NCI-H82 (cell line): ENCODE measurements at places on chromosomes 5 and 9.
A peak's percentile ranks its signal among the peaks of the same experiment; 100 is the strongest.

DNA sequence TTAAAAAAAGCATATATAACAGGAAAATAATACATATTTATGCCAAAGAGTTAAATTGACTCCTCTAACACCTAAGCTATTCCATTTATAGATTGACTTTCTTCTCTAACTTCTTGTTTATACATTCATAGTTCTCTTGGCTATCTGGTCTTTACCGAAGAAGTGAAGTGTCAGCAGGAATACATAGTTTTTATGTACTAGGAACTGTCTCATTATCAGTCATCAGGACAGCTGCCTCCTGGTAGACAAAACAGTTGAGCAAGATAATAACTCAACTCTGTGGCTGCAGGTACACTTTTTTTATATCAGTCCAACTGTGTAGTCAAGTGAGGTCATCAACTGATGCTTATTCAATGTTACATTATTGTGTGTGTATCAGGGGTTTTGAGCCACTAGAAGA lies 1436.0 kb upstream of the NUDT12 start:
- DNase-seq = no peak

DNA sequence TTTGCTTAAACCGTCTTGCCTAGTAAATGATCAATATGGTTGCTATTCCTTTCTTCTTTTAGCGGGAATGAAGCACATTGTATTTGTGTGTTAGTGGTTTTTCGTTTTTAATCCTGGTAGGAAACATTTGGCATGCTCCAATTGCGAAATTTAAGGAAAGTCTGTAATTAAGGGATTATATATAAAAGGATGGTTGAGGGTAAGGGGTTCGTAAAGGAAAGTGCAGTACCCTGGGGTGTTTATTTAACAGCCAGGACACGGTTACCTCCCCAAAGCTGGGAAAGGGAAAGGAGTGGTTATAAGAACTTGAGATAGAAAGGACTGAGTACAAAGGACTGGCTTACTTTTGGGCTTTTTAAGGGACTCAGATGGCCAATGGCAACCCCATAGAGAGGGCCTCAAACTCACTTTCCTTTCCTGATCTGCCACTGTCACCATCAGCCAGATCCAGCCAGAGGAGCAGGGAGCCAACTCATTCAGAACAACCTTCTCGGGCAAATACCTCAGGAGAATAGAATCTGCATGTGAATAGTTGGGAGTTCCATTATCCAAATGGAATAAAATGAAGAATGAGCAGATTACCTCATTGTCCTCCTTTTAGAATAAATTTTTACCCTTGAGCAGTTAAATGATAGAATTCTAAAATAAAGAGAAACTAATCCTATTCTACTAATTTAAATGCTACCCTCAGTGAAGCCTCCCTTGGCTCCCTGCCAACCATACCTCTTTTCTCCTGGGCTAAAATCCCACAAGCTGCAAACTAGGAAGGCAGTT lies 117.7 kb downstream of the SNCAIP start:
- DNase-seq = peak; percentile 68

DNA sequence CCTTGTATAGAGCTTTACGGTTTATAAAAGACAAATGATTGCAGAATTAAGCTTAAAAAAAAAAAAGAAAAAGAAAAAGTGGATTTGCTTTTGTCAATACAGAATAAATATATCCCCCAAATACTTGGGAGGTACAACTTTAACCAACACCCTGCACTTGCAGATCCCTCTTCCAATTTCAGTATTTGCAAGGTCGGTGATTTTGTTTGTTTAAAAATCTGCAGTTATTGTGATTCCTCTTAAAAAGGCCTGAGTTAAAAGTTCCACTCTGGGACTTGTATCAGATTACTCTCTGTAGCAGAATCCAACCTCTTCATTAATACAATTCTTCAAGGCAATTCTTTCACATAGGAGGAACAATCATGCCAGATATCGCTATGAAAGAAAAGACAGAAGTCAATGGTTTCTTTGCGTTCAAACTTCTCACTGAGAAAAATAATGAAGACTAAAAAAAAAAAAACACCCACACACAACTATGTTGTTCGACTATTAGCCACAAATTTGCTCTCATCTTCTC lies 400.9 kb downstream of the EBF1 start:
- no peak for DNase-seq

GRCh38 chr9:109520475-109521132 lies 22.5 kb upstream of the PTPN3 start:
- peak; percentile 89 for DNase-seq

DNA sequence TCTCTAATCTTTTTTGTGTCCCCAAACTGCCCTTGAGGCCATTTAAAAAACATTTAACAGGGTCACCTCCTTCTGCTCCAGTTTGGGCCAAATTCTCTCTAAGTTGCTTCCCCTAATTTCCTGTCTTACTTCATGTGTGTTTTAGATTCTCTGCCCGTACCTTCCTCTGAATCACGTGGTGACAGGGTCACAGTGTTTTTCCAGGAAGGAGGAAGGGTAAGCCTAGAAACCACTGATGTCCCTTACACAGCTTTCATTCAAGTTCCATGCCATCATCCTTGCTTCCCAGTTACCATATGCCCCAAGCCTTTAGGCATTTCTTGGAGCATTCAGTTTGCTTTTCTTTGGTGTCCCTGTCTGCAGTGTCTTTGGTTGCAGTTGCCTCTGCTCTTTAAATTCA lies 42.4 kb upstream of the MACIR start:
- no peak for DNase-seq

DNA sequence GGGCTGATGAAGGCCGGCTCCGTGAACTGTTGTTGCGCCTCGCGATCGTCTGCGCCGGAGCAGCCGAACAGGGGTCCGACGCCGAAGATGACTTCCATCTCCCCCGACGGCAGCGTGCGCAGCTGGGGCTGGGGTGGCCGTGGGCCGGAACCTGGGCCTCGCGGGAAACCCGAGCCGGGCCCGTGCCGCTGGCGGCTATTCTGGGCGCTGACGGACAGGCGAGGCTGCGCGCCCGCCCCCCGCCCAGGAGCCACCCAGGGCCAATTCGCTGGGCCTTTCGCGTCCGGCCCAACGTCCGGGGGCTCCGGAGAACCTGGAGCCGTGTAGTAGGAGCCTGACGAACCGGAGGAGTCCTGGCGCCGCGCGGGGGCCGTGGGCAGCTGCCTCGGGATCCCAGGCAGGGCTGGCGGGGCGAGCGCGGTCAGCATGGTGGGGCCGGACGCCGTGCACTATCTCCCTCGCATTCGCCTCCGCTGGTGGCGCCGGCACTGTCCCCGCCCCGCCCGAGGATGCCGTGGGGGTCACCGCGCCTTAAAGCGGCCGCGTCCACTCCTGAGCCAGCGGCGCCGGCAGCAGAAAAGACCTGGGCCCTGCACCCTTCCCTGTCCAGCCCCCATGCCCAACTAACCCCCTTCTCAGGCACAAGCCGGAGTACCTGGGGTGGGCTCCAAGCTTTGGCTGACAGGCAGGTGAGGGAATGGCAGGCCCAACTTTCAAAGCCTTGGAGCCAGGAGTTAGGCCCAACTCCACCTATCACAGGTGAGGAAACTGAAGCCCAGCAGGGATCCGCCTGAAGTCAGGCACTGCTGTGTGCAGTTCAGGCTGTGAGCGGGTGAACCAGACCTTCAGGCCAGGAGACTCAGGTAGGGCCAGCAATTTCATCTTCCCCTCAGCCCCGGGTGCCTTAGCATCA lies at the start of gene PROB1:
Gene PROB1, minus strand, starts transcription at position 451 of the 913 bp plus-strand sequence. Its CDS starts 23 bp downstream, at position 428.
- no peak for DNase-seq

- no peak for DNase-seq
Observed at GRCh38 chr5:134543820-134544614, 18.5 kb downstream of the JADE2 start.

DNA sequence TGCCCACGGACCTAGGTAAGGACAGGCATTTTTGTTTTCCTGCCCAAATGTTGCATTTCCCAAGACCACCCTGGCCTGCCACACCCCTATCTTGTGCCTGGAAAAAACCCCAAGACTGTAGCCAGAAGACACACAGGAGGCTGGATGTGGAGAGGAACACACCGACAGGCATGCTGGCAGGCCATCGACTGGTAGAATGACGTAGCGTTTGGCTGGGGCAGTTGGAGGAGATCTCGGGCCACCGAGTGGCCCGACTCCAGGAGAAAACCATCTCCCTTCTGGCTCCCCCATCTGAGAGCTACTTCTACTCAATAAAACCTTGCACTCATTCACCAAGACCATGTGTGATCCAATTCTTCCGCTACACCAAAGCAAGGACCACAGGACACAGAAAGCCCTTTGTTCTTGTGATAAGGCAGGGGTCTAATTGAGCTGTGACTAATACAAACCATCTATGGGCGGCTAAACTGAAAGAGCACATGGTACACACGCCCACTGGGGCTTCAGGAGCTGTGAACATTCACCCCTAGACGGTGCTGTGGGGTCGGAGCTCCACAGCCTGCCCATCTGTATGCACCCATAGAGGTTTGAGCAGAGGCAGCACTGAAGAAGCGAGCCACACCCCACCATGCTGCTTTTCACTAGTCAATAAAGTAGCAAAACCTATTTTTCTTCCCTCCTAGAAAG lies 38.9 kb upstream of the N4BP3 start:
- DNase-seq = peak; percentile 10

- no peak for DNase-seq
Observed at GRCh38 chr5:57493034-57493433, 10.4 kb upstream of the ACTBL2 start.

GRCh38 chr9:19430201-19430760 lies 21.5 kb downstream of the ACER2 start:
- DNase-seq = no peak

DNA sequence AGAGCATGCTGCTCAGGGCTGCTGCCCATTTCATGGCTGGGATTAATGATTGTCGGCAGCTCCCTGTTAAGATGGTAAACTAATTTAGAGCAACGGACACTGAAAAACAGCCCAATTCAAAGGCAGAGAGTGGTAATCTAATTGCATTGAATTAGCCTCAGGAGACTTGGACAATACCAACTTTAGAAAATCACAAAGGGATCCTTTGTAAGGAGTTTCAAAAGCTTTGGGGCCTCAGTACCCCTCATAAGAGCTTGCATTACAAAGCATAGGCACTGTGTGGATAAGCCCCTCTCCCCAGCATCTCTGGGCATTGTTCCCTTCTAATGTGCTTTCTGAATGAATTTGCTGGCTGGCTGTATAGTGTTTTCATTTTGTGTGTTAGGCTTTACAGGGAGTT lies 6.7 kb downstream of the GLRA1 start:
- peak; percentile 64 for DNase-seq

- DNase-seq = no peak
Observed at GRCh38 chr5:151656311-151656710, 30.4 kb downstream of the SPARC start.

DNA sequence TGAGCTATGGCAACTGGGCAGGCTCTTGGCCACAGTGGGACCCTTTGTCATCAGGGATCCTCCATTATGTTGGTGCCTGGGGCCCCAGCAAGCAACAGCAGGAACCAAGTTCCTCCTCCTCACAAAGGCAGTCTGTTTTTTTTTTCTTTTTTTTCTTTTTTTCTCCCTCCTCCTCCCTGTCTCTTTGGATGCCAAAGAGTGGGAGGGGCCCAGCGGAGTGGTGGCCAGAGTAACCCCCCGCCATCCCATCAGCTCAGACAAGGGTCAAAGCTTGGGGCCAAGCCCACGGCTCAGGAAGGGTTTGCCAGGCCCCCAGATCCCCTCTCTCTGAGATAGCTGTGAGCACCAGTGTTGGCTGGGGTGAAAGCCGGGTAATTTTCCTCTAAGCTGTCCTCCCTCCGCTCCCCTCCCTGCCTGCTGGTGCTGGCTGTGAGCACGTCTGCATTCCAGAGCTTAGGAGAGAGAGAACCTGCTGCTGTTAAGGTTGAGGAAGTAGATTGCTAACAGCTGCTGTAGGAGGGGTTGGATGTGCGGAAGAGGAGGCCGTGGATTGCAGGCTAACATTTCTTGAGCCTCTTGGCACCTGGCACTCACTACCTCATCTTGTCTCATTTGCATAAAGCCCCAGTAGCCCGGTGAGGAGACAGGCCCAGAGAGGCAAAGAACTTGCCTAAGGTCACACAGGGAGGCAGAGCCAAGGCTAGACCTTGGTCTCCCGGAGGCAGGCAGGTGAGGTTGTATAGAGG lies 21.2 kb downstream of the GSN start:
- DNase-seq = peak; percentile 89

DNA sequence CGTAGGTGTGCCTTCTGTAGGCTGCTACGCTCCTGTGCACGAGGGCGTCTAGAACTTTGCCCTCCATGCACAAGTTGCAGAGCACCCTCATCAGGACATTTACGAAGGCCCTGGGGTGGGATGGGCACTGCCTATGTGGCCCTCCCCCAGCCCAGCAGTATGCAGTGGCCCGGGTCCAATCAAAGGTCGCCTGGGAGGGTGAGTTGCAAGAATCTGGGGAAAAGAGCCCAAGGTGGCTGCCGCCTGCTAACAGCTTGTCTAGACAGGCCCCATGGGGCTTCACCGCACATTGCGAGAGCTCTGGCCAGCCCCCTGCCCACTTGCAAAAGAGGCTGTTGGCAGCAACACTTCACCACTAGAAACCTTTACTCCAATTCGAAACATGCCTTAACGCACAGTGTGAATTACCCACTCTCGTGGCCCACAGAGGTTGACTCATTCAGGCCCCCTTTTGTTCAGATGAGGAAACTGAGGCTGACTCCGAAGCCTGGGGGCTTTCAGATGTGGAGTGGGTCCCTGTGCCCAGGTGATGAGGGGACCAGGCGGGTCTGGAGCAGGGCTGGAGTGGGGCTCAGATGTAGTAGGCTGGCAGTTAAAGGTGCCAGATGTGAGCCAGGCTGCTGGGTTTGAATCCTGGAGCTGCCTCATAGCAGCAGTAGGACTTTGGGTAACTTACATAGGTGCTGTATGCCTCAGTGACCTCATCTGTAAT lies 31.8 kb upstream of the IL17B start:
- DNase-seq = no peak

- DNase-seq = no peak
Observed at GRCh38 chr5:69271376-69271775, 36.7 kb downstream of the CDK7 start.

DNA sequence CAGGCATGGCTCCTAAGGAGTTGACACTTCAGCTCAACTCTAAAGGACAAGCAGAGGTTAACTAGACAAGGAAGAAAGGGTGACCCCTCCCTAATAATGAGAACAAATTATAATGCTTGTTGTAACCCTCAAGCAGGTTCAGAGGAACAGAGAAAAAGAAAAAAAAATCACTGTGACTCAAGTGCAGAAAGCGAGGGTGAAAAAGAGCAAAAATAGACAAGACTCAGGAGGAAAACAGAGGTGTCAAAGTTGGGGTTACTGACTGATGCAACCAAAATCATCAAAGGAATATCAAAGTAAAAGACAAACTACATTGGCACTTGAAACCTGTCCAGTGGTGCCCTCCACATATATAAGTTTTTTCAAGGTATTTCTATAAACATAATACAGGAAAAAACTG lies 28.4 kb downstream of the FBXW11 start:
- no peak for DNase-seq

DNA sequence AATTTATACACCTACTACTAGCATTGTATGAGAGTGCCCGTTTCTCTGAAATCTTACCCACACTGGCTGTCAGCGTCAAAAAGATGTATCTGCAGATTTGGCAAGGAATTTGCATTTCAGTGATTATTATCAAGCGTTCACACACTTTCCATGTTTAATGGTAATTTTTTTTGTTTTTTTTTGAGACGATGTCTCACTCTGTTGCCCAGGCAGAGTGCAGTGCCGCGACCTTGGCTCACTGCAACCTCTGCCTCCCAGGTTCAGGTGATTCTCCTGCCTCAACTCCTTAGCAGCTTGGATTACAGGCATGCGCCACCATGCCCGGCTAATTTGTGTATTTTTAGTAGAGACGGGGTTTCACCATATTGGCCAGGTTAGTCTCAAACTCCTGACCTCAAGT lies 14.3 kb downstream of the ABL1 start:
- DNase-seq = no peak
